ENCODE measurements at places on chromosomes 11 and 22.

DNA sequence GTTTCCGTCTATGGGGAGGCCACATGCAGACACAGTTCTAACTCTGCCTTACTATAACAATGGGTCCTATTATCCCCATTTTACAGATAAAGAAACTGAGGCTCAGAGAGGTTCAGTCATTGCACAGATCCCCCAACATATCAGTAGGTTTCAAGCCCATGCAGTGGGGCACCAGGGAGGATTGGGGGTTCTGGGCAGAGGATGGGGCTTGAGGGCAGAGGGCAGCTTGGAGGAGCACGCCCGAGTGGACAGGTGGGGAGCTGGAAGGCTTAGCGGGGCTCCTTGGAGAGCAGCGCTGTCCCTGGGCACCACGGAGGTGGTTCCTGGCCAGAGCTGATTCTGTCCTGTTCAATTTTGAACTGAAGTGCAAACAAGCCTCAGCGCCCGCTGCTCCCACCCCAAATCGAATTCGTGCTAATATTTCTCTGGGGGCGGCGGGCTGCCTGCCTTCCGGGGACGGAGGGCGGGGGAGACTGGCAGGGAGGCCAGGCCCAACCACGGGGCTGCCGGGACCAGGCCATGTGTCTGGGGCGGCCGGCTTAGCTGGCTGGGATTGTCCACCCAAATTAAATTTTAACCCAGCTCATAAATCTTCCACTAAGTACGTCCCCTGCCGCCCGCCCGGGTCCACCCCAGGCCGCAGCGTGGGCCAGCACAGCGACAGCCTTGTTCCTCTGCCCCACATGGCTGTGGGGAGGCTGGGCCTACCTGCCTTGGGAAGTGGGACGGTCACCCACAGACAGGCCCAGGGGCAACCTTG, 49.4 kb downstream of the FLRT1 start:
- no peak for DNase-seq

GRCh38 chr22:31274017-31274416, 18.3 kb downstream of the PIK3IP1 start:
- DNase-seq: no peak

DNA sequence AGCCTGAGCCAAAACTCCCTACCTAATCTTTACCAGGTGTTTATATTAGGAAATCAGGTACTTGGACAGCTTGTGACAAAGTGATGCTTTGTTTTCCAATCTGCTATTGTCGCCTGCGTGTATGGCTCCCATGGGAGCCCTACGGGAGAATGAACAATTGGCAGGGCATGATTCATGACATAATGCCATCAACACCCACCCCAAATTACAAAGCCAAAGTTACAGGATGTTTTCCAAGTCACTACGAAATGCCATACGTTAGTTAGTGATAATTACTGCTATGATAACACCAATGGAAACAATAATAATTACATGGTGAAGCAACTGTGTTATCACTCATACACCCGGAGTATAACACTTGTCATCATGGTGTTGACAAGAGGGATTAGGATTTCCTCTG, 226.4 kb downstream of the FAM181B start:
- DNase-seq: no peak

DNA sequence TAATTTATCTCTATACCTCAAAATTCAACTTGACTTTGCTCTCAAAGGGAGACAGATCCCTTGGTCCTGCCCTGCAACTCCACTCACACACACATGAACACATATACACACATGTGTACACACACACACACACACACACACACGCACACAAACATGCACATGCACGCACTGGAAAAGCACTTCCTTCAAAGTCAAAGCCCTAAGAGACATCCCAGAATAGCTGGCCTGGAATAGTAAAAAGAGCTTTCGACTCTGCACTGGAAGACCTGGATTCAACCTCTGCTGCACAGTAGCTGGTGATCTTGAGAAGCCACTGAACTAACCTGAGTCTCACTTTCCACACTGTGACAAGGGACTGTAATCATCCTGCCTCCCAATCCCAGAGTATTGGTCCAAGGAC, 26.8 kb downstream of the TENM4 start:
- no peak for DNase-seq

DNA sequence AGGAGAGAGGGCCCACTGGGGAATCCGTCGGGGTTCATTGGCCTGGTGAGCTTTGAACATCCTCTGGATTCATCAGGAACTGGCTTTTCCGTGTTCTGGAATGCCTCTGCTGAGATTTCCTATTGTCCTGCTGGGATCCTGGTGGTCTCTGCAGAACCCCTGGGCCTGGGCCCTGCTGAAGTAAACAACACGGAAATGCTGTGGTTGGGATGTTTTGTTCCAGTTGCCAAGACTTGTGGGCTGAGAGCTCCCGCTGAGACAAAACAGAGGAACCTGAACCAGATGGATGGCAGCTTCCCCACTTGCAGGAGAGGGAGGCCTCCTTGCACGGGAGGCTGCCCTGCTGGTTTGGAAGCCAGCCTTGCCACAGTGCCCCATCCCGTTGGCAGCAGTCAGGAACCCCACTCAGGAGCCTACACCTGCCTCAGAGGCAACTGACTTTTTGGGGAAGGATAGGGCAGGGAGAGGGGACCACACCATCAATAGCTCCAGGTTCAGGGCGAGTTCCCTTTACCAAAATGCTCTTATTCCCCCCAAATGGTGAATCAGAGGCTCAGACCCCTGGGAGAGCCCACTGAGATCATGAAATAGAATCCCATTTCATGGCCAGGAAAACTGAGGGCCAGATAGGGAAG, 60.7 kb downstream of the LRRC32 start:
- DNase-seq: no peak

- no peak for DNase-seq
Measured at GRCh38 chr11:36976741-36977140, 378.7 kb upstream of the RAG2 start.
